ENCODE measurements at places on chromosomes 16 and 17. TPM values are rescaled to one million over a fixed set of nuclear protein-coding genes. Genes with fewer than 3 reads are reported as not detected.

Gene ADORA2B
- total RNA-seq, result 7.2 TPM

Gene MYH8
- not detected for total RNA-seq

Gene NOTUM
- total RNA-seq, result 1.0 TPM

Gene PNPO
- 34.2 TPM for total RNA-seq

- DNase-seq, result no peak
These were observed 12.2 kb downstream of the ZNF75A start for GRCh38 chr16:3317315-3317999.

DNA sequence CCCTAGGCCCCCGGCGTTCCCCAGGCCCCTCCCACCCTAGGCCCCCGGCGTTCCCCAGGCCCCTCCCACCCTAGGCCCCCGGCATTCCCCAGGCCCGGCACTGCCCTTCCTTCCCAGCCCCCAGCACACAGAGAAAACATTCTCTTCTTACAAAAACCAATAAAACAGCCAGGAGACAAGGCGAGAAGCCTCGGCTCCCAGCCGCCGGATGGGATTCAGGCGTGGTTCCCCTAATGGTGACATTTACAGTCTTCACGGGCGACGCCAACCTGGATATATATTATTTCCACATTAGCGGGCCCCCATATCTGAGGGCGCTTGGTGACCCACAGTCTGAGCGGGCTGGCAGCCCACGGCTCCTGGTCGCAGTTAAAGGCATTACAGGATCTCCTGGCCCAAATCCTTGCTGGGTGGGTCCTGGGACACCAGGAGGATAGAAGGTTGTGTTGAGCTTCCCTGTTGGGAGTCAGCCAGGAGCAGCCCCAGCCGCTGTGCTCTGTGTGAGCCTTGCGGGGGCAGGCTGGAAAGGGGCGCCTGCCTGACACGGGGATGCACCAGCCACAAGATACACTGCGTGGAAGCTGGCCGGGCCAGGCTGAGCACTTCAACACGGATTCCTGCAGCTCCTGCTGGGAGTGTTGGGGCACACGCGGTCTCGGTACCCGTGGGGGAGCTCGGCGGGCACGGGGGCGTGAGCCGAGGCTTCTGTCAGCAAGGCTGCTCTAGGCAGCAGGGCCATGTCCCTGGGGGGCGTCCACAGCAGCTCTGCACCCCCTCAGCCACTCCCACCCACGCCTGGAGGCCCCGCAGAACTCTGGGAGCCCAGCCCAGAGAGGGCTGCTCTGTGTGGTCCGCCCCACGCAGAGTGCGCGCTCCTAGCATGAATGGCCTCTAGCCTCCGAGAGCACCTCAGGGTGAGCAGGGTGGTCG, 83.7 kb downstream of the LMF1 start:
- DNase-seq, result peak; percentile 70

GRCh38 chr16:54116124-54116655, 170.4 kb downstream of the IRX3 start:
- DNase-seq, result no peak

DNA sequence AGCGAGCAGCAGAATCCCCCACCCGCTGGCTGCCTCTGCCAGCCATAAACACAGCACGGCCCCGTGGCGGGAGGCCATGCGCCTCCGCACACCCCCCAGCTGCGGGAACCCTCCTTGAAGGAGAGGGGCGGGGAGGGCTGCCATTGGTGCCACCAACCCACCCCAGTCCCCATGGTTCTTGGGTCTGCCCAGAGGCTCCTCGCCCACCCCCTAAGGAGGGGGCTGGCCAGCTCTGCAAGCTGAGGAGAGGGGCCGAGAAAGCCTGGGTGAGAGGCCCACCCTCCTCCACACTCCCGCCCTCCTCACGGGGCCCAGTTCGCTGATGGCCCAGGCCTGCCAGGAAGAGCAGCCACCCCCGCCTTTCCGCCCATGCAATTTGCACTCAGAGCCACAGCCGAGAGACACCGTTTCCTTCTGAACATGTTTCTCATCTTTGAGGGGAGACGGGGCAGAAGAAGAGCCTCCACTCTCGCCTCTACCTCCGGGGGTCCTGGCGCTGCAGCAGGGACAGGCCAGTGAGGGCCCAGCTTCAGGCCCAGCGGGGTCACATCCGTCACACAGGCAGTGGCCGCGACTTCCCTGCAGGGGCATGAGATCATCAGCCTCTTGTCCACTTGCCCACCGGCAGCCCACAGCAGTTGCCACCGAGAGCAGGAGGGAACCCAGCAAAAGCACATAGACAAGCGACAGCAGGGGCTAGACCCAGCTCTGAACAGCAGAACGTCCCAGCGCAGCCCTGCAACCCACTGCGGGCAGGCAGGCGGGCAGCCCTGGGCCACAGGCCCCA, 23.0 kb downstream of the KATNB1 start:
- peak; percentile 74 for DNase-seq

DNA sequence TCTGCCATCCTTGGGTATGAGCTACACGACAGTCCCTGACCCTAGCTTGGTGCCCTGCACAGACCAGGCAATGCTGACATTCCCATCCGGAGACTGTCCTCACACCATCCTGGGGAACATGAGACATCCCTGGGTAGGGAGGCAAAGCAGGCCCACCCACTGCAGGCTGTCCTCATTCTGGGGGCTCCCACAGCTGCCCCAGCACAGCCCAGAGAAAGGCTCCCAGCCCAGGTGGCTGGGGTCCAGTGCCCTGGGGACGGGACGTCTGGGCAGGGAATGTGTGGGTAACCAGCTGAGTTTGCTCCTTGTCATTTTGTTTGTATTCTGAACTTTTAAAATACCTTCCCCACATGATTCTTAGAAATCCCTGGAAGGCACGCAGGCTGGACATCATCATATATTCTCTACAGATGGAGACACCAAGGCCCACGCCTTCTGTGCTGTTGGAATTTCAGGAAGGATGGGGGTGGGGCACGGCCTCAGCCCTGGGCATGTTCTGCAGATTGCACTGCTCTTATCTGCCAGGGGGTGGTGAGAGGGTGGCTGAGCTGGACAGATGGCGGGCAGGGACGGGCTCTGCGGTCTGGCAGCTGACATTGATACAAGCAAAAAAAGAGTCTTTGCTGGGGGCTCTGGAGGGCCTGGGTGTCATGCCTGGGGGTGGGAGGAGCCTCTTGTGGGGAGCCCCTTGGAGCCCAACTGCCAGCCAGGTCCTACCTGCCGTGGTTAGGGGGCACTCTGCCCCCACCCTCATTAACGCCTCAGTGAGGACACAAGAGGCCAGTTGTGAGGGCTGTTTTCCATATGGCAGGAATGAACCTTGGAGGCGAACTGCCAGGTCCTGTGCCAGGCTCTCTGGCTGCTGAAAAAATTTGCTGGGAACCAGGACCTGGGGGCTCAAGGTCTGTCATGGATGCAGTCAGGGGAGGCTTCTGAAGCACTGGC, 28.4 kb downstream of the LRRC75A start:
- DNase-seq, result peak; percentile 45

DNA sequence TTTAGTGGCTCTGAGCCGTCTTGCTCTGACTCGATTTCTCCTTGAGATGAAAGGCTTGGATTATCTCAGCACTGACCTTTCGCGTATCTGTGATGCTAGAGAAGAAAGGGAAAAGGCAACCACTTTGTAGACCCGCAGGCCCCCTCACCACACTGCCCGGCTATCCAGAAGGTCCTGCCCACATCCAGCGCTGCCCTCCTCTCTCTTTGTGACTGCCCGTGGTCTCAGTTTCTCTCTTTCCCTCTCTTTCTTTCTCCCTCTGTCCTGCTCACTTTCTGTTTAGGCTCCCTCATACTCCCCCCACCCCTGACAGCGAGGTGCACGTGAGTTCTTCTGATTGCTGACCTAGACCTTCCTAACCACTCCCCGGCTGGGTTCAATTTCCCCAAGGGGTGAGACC, 12.8 kb upstream of the TBX21 start:
- DNase-seq, result no peak

DNA sequence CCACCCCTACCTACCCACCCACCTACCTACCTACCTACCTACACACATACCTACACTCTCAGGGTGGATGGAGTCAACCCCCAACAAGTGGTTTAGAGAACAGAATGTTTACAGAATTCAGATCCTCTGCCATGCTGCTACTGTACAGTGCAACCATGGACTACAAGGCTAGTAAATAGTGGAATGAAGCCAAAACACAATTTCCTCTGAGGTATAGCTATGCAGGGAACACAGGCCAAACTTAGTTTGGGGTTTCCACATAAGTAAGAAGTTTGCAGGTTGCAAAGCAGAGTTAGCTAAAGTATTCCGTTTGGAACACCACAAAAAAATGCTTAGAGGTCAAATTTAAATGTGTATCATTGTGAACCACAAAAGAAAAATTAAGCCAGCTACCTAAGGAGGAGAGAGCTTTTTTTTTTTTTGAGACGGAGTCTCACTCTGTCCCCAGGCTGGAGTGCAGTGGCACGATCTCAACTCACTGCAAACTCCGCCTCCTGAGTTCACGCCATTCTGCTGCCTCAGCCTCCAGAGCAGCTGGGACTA, 2.7 kb upstream of the AP1G1 start:
- DNase-seq, result no peak

DNA sequence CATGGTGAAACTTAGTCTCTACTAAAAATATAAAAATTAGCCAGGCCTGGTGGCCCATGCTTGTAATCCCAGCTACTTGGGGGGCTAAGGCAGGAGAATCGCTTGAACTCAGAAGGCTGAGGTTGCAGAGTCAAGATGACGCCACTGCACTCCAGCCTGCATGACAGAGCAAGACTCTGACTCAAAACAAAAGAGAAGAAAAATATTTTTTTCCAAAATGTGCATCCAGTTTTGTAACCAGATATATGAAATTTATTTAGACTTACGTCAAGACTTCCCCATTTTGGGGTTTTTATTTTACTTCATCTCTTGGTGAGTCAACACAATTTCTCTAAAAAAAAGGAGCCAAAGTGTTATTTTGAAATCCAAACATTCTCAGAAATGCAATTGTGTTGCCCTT, 5.5 kb upstream of the TM4SF5 start:
- no peak for DNase-seq

- no peak for DNase-seq
These were observed 1.5 kb upstream of the NUFIP2 start for GRCh38 chr17:29295420-29295819.

DNA sequence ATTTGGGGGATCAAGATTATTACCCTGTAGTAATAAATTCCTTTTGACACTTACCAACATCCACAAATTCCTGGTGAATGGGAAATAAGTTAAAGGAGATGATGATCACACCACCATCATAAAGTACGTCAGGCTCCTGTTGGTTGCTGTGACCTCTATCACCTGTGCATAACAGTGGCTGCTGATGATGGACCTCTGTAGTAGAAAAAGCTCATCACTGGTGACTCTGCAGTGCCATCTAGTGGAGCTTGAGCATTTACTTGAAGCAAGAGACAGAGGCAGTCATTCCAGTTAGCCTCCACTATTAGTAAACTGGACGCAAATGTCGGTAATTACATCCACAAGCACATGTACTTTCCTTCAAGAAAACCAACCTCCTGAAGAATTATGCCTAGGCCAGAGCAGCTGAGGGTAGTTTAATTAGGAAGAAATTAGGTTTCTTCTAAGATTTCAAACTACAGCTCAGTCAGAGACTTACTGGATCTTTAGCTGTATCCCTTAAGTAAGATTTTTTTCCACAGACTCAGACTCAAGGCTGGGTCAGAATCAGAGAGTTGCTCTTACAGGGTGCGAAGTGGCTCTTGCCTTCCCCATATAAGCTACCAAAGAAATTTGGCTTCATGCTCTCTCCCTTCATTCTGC, 39.3 kb downstream of the CYB561 start:
- no peak for DNase-seq

DNA sequence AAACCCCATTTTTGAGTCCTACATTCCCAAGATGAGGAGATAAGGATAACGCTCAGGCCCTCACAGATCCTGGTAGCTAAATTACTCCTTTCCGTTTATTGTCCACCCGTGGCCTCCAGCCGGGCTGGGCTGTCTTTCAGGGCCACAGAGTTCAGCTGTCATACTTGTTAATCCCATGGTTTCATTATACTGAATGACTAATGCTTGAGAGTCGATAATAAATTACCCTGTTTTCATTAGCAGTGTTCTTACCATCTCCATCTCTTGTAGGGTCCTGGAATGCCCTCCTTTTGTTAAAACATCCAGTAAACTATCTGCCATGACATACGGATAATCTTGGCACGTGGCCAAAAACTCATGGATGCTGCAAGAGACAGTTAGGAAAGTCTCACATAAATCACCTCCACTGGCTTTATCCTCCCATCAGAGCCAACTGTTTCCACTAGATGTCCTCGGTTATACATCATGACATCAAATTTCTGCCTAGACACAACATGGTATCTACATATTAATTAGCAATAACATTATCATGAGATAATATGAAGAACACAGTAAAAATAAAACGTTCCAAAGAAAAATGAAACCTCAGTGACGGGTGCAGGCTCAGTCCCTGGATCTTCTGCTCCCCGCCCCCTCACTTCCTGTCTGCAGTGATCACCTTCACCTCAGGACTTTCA, 45.3 kb downstream of the BRD7 start:
- no peak for DNase-seq

DNA sequence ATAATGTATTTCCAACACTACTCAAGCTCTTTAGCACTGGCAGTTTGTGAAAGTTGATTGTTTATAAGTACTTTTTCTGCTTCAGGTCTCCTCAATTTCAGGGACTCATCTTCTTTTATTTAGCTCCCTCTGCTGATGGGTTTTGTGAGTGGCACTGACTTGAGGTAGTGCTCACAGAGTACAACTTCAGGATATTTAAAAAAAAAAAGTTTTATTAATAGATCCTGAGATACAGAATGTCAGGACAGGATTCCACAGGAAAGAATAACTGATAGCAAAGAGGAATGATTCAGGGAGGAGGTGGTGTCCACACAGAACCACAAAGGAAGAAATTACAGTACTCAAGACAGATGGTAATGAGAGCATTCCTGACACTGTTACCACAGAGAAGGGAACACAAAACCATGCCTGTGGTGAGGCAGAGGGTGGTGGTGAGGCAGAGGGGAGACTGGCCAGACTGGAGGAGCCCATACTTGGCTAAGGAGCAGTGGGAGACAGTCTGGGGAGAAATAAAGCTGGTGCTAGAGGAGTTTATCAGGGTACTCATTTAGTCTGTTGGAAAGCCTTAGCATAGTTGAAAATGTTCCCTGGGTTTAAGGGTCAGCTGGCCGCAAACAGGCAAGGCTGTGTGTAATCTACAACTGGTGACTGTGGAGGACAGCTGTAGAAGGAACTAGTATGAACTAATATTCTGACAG, 63.7 kb downstream of the SPAG9 start:
- no peak for DNase-seq

GRCh38 chr17:51365090-51365489, 104.7 kb downstream of the UTP18 start:
- DNase-seq, result no peak

- DNase-seq, result no peak
These were observed 2.5 kb downstream of the ITGAX start for GRCh38 chr16:31357324-31358109.

DNA sequence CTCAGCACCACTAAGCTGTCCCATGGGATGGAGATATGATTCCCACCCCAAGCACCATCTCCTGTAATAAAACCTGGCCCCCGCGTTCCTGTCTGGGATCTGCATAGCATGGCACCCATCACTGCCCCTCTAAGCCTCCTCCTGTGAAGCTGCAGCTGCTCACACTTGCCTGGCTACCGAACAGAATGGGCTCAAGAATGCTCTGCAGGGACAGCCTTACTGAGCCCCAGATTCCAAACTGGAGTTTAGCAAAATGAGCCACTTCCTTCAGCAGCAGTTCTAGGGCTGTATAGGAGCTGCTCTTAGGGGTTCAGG, 256.1 kb downstream of the CPPED1 start:
- DNase-seq, result no peak

GRCh38 chr17:67574658-67575293, 143.0 kb upstream of the NOL11 start:
- no peak for DNase-seq

Measured in upper lobe of left lung (tissue), 6 donors.